Neural cell (in vitro differentiated cells): ENCODE measurements at places on chromosomes 11 and 22. TPM values are rescaled to one million over a fixed set of nuclear protein-coding genes. Genes with fewer than 3 reads are reported as not detected.

The NFAM1 gene
- 0.05 TPM in 1 of 2 replicates, not detected in the other for polyA plus RNA-seq

The GRM5 gene
- 11.8 and 11.9 TPM in 2 replicates for polyA plus RNA-seq

The GLYAT gene
- not detected in 2 replicates for polyA plus RNA-seq

The ELFN2 gene
- 4.4 and 5.2 TPM in 2 replicates for polyA plus RNA-seq

The OR8A1 gene
- polyA plus RNA-seq, result not detected in 2 replicates

The CFAP68 gene
- polyA plus RNA-seq, result 22.0 and 28.1 TPM in 2 replicates

The ENTHD1 gene
- not detected in 2 replicates for polyA plus RNA-seq

The CNTF gene
- polyA plus RNA-seq, result 2.3 and 3.6 TPM in 2 replicates

The LUZP2 gene
- 15.5 and 17.7 TPM in 2 replicates for polyA plus RNA-seq

The AHNAK gene
- polyA plus RNA-seq, result 0.11 and 0.12 TPM in 2 replicates

The SCGB1A1 gene
- not detected in 2 replicates for polyA plus RNA-seq

The MMP12 gene
- not detected in 2 replicates for polyA plus RNA-seq

The LGALS12 gene
- not detected in 2 replicates for polyA plus RNA-seq

The OR1S2 gene
- polyA plus RNA-seq, result not detected in 2 replicates

The CHADL gene
- polyA plus RNA-seq, result 0.22 TPM in 1 of 2 replicates, not detected in the other

The ACTN3 gene
- not detected in 2 replicates for polyA plus RNA-seq

The NLRP10 gene
- not detected in 2 replicates for polyA plus RNA-seq

The TNNT3 gene
- not detected in 2 replicates for polyA plus RNA-seq

The TMEM121B gene
- polyA plus RNA-seq, result 15.8 and 16.8 TPM in 2 replicates

The MAPK11 gene
- polyA plus RNA-seq, result 36.3 and 55.0 TPM in 2 replicates

The GAB4 gene
- not detected in 2 replicates for polyA plus RNA-seq
